ENCODE measurements at places on chromosomes 16 and 17.

GRCh38 chr17:47205419-47205963 lies 3.7 kb upstream of the MYL4 start:
- DNase-seq, result no peak

DNA sequence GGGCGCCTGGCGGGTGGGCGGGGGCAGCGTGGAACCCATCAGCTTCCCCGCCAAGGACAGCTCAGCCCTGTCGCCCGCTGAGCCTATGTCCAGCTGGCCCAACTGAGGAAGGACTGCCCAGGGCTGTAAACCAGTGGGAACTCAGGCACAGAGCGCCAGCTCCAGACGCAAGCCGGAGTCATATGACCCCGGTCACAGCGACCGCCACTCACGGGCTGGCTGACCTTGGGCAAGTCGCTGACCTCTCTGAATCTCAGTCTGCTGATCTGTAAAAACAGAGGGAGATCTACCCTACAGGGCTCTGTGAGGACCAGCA lies 170.0 kb downstream of the C16orf78 start:
- no peak for DNase-seq

DNA sequence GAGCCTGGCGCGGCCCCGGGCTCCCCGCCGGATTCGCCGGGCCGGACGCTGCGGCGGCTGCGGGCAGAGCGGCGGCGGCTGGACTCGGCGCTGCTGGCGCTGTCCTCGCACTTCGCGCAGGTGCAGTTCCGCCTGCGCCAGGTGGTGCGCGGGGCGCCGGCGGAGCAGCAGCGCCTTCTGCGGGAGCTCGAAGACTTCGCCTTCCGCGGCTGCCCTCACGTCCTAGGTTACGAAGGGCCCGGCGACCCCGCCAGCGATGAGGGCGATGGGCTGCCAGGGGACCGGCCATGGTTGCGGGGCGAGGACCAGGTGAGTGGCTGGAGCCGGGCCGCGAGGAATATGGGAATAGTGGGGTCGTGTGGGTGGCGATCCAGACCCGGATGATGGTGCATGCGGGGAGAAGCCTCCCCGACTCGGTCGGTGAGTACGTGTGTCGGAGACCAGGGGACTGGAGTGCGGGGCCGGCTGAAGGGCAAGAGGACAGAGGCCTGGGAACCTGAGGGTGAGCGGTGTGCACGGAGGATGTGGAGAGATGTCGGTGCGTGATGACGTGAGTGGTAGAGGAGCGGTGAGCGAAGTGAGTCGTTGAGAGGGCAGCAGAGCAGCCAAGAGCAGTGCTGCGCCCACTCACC lies 517 bp downstream of the RUNDC1 start:
- DNase-seq, result no peak

- no peak for DNase-seq
Observed at GRCh38 chr17:21711182-21711581, 18.9 kb downstream of the KCNJ18 start.

GRCh38 chr17:13933441-13934276 lies 135.6 kb upstream of the COX10 start:
- DNase-seq, result no peak

- DNase-seq, result no peak
Observed at GRCh38 chr16:77690416-77690815, 31.9 kb upstream of the NUDT7 start.

DNA sequence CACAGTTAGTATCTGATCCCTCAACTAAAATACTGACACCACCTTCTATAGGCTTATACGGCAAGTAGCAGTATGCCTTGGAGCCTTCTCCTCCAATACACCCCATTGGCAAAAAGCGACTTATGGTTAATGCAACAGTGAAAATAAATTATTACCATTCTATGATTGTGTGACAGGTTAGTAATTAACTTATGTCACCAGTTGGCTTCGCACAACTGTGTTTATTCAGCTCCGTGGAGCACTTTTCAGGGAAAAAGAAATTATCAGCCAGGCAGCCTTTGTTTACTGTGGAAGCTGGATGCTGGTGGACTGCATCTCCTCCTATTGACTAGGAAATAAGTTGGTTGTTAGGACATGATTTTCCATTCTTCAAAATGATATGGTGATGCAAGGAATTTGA lies 833.8 kb upstream of the RBFOX1 start:
- DNase-seq, result no peak

DNA sequence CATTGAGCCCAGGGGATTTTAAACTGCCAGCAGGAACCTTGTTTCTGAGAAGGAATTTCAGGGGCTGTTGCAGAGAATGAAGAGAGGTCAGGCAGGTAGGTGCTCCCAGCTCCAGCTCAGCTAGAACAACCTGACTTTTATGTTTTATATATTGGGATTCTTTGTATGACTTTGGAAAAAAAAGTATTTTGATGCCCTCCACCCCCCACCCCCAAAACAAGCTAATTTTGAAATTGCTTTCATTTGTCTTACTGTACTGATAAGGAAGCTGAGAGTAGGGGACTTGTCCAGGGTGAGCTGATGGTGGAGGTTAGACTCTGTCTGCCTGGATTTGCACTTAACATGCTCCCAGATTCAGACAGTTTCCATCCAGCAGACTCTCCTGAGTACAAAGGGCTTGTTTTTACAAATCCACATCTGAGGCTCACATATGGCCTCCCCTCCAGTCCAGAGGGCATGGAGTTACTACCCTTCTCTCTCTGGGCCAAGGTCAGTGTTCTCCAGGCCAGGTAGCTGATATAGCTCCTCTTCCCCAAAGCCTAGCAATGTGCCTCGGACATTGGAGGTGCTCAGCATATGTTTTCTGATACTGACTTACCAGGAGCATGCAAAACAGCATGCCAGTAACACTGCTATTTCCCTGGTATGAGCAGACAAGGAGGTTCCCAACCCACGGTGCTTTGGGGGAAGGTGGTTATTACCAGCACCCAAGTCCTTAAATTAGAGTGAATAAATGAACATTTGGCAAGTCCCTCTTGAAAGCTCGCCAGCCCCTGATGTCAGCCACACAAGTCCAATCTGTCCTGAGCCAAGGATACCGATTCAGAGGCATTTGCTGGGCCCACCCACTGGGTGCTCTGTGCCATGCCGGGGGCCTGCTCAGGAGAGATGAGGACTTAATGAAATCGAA lies 11.3 kb downstream of the STX1B start:
- DNase-seq, result no peak

GRCh38 chr16:81318711-81319110 lies 3.9 kb downstream of the GAN start:
- DNase-seq, result no peak

DNA sequence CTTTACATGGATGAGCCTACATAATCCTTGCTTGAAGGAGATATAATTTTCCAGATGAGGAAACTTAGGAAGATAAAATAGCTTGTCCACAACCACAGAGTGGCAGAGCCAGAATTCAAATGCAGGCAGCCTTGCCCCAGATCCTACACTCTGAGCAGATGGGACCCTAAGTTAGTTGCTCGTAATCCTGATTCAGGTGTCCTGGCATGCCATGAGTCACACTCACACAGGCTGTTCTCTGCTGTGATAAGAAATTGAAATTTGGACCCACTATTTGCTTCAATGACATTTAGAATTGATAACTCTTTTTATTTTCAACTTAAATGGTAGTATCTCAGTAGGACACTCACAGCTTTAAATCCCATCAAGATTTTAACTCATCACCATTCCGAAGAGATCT lies 150.7 kb upstream of the CACNG5 start:
- no peak for DNase-seq
